Activated naive CD4-positive, alpha-beta T cell treated with anti-CD3 and anti-CD28 coated beads, Interleukin-2, amount 10 ng/mL, durations not matched to agents 5 hours and 36 hours (primary cell): ENCODE measurements at places on chromosomes 1 and 21. TPM values are rescaled to one million over a fixed set of nuclear protein-coding genes. Genes with fewer than 3 reads are reported as not detected.

The CYP4Z1 gene
- not detected for total RNA-seq

The KCNA2 gene
- total RNA-seq, result 3.5 TPM

The TRAF3IP3 gene
- 478 TPM for total RNA-seq

The TFAP2E gene
- total RNA-seq, result 0.58 TPM

The TRAF5 gene
- total RNA-seq, result 86.0 TPM

The F13B gene
- total RNA-seq, result not detected

The C1orf74 gene
- total RNA-seq, result 1.5 TPM

The ZNF684 gene
- total RNA-seq, result 3.9 TPM

The LCE3D gene
- not detected for total RNA-seq

The USH2A gene
- not detected for total RNA-seq

The VWA5B1 gene
- 0.05 TPM for total RNA-seq

The OR6N1 gene
- not detected for total RNA-seq

The GPR25 gene
- total RNA-seq, result not detected

The OR14K1 gene
- total RNA-seq, result not detected
